ENCODE measurements at places on chromosomes 11 and 22. TPM values are rescaled to one million over a fixed set of nuclear protein-coding genes. Genes with fewer than 3 reads are reported as not detected.

DNA sequence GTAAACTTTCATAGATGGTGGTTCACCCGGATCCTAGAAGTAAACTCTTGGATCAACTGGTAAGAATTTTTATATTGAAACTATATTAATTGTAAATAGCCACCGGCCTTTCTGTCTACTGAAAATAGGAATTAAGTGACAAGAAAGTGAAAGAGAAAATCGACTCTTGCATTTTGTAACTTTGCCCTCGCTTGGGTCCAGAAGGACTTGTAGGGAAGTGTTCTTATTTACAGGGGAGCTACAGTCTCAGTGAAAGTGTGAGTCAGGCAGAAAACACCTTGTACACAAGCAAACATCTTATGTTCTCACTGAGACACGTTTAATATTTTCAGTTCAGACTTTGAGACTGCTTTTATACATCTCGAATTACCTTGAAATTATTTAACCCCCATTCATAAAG, 238.9 kb downstream of the BLID start:
- DNase-seq = no peak

GRCh38 chr11:134634897-134635831, 223.1 kb upstream of the B3GAT1 start:
- DNase-seq = no peak

NAALAD2 gene
- total RNA-seq = not detected

MGAT3 gene
- total RNA-seq = 7.0 TPM

GRCh38 chr11:126137136-126137535, 74.3 kb downstream of the RPUSD4 start:
- DNase-seq = no peak

F2 gene
- not detected for total RNA-seq

GRCh38 chr11:70566768-70567530, 168.6 kb downstream of the CTTN start:
- DNase-seq = no peak

- peak; percentile 82 for DNase-seq
These were observed at the start of gene LGALS1 for GRCh38 chr22:37674951-37675929. Gene LGALS1, plus strand, starts transcription at chr22:37675636. Its CDS starts 67 bp downstream, at chr22:37675703.

DNA sequence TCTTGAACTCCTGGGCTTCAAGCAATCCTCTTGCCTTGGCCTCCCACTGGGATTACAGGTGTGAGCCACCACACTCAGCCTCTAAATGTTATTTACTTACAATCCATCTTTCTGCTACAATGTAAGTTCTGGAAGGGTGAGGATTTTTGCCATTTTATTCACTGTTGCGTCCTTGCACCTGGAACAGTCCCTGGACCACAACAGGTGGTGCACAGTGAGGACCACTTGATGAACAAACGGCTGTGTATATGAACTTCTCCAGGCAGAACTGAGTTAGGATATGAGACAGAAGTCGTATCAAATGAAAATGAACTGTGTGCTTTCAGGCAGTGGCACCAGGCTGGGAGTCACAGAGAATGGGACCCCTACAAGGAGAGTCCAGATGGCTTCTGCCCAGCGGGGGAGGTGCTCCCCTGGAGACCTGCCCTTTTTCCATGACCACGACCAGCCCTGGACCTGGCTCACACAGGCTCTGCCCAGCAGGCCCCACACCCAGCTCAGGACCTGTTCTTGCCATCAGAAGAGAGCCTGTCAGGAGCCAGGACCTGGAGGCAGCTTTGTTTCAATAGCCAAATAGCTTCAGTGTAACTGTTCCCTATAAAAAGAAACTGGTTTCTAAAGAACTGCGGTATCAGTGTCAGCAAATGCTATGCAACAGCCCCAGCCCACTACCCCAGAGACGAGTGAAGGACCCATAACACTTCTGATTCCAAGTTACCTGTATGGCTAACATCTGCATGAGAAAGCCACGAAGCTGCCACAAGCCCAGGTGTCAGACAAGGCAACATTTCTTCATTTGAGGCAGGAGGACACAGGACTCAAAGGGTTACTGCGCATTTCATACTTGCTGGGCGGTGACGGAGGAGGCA, 104.9 kb downstream of the MICAL3 start:
- DNase-seq = no peak

DNA sequence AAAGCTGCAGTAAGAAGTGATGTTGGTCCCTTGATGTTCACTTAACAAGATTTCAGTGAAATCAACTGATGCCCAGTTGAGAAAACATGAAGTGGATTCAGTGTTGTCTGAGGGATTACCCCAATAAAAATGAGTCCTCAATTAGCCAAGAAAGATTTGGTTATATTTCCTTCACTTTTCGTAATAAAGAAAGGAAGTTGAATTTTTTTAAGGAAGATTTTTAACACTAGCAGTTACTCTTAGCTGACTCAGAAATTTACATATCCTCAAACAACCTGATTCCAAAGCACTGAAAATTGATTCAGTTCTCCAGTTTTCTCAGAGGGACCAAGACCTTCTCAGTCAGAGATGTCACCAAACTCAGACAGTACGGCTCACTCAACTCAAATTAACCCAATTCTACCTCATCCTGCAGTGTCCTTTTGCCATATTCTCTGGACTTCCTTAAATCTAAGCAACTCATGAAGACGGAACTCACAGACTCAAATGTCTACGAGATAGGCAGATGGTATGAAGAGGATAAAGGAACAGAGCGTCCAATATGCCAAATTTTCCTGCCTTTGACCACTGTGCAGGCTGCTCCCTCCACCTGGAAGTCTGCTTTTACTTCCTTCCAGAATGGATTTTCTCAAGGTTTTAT, 22.8 kb downstream of the SLC5A4 start:
- no peak for DNase-seq

GRCh38 chr11:63537293-63538101, 889 bp downstream of the PLAAT4 start:
- DNase-seq = no peak

CDC42BPG gene
- 3.5 TPM for total RNA-seq

LRRC4C gene
- not detected for total RNA-seq

GRCh38 chr11:129894278-129895125, 876 bp downstream of the NFRKB start:
- DNase-seq = no peak

DNA sequence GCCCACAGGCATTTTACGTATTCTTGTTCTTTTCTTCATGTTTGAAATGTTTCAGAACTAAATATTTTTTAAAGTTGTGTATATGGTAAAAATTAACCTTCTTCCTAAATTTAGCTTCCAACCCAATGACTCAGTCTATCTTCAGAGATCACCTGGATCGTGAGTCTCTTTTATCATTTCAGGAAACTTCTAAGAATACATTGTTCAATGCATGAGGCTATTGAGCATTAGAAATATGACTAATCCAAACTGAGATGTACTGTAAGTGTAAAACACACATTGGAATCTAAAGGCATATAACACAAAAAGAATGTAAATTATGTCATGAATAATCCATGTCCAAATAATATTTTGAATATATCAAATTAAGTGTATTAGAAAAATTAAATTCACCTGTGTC, 265.2 kb downstream of the LUZP2 start:
- no peak for DNase-seq

- no peak for DNase-seq
These were observed 51.2 kb upstream of the ARHGAP20 start for GRCh38 chr11:110763249-110764011.

MUC2 gene
- not detected for total RNA-seq

ST13 gene
- total RNA-seq = 131 TPM

- DNase-seq = peak; percentile 47
These were observed 10.2 kb upstream of the LDHA start for GRCh38 chr11:18384157-18384641.

TM7SF2 gene
- 26.2 TPM for total RNA-seq

DNA sequence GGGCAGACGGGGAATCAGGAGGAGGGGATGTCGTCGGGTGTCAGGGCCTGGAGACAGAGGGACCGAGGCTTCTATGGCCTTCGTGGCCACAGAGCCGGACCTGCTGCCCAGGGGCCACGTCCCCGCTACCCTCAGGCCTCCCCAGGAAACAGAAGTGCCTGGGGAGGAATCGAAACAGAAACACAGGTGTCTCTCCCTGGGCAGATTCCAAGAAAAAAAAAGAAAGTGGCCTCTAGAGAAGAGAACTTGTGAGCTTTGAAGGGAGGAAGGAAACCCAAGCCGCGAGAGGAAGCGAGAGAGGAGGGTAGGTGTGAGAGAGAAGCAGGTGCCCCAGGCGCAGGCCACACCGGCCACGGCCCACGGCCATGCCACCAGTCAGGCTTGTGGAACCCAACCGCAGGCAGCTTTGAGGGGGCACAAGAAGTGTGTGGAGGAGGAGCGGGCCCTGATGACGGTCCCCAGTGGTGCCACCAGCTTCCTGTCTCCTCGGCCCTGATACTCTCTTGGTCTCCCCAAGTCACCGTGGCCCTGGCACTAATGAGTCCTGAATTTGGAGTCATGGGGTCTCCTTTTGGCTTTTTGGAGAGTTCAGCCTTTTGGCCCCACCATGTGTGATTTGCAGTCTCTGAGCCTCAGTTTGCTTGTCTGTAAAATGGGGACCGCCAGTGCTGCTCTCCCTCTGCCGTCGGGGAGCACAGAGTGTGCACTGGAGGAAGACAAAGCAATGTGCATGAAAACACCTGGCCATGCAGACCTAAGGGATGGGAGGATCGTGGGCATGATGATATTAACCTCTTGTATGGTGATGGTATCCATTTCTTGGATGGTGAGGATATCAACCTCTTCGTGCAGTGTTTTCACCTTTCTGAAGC, 25.2 kb downstream of the LIF start:
- DNase-seq = peak; percentile 89

GRCh38 chr11:116424615-116425261, 348.0 kb downstream of the BUD13 start:
- DNase-seq = no peak

GRCh38 chr11:110525883-110526282, 96.1 kb downstream of the FDX1 start:
- DNase-seq = no peak

- peak; percentile 57 for DNase-seq
These were observed 48.7 kb downstream of the TSPAN18 start for GRCh38 chr11:44775366-44775984.

RASSF10 gene
- total RNA-seq = not detected

DNA sequence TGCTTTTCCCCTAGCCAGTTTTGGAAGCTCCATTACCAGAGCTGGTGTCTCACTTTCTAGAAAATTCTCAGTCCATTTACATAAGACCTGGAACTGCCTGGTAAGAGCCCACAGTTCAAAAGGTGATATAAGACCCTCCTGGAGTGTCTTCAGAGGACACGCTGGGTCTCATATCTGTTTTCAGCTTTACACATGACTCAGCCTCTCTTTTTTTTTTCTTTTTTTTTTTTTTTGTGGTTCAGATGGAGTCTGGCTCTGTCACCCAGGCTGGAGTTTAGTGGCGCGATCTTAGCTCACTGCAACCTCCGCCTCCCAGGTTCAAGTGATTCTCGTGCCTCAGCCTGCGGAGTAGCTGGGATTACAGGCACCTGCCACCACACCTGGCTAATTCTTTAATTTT, 30.7 kb downstream of the WEE1 start:
- DNase-seq = no peak

DNA sequence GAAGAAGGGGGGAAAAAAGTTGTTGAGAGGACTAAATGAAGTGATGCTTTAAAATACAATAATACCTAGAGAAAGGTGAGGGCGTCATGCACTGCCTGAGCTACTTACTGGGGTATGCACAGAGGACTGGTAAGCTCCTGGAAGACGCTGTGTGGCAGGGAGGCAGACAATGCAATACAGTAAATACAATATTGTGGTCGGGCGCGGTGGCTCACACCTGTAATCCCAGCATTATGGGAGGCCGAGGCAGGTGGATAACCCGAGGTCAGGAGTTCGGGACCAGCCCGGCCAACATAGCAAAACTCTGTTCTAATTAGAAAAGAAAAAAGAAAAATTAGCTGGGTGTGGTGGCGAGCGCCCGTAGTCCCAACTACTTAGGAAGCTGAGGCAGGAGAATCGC, 683 bp upstream of the SYTL2 start:
- no peak for DNase-seq

ROM1 gene
- 2.4 TPM for total RNA-seq

DNA sequence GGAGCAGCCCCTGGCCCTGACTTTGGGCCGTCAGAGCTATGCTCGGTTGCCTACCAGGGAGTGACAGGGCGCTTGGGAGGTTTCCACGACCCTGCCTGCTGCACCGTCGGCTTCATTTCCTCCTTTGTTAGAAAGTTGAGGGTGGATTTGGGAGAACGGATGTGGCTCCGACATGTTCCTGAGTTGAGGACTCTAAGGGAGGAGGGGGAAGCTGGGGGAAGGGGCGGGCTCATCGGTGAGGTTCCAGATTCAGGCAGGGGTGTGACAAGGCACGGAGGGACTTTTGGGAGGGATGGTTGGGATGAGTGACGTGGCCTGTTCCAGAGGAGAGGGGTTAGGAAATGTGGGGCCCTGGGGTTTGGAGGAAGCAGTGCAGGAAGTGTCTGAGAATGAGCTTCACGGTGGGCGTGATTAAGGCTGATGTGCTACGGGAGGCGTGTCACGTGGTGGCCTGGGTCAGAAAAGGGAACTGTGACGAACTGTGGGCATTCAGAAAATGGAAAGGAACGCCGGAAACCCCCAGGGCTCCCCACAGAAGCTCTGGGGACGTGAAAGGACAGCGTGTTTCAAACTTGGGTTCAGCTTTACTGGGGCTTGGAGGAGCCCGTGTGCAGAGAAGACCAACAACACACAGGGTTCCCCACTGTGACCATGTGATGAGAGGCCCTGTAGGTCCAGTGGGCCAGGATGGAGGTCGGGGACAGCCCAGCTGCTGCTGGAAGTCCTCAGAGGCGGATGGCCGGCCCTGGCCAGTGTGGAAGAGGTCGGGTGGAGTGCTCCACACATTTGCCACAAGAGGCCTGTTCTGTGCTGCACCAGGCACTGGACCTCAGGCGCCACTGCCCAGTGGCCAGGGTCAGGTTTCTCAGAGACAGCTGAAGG, 2.8 kb downstream of the PARVB start:
- peak; percentile 67 for DNase-seq

KCNC1 gene
- total RNA-seq = not detected

AMPD3 gene
- total RNA-seq = 21.1 TPM

- DNase-seq = no peak
These were observed 80.2 kb upstream of the NAV2 start for GRCh38 chr11:19632499-19632834.

- no peak for DNase-seq
These were observed 13.0 kb downstream of the GUCD1 start for GRCh38 chr22:24541681-24542515.

Measured in activated naive CD8-positive, alpha-beta T cell treated with anti-CD3 and anti-CD28 coated beads, Interleukin-2, amount 10 ng/mL, durations not matched to agents 7 days and 5 days (primary cell).